ENCODE measurements at places on chromosomes 1 and 21.
A peak's percentile ranks its signal among the peaks of the same experiment; 100 is the strongest.

DNA sequence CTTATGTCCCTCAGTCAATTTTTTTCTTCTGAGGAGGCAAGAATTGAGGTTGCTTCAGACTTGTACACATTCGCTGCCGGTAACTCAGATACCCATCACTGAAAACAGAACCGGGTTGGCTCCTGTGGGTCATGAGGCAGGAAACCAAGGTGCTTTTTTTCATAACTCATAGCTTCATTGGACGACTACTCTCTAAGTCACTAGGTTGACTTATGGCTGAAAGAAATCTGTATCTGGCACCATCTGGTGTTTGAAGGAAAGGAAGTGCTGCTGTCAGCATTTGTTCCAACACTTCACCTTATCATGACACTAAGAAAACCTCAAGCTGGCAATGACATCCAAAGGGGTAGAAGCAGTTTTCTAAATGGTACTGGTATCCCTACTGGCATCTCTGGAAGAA, 82.3 kb downstream of the TBX19 start:
- DNase-seq, result no peak

- DNase-seq, result no peak
Observed at GRCh38 chr1:42930178-42931107, 28.2 kb downstream of the SLC2A1 start.

DNA sequence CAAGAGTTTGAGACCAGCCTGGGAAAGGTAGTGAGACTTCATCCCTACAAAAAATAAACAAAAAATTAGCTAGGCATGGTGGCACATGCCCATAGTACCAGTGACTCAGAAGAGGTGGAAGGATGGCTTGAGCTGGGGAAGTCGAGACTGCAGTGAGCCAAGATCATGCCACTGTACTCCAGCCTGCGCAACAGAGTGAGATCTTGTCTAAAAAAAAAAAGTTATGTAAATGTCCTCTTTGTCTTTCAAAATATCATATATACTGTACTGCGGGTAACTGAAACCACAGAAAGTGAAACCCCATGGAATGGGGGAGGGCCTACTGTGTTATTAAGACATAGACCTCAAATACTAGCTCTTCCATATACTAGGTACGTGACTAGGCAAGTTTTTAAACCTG, 20.8 kb downstream of the ACADM start:
- DNase-seq, result no peak

DNA sequence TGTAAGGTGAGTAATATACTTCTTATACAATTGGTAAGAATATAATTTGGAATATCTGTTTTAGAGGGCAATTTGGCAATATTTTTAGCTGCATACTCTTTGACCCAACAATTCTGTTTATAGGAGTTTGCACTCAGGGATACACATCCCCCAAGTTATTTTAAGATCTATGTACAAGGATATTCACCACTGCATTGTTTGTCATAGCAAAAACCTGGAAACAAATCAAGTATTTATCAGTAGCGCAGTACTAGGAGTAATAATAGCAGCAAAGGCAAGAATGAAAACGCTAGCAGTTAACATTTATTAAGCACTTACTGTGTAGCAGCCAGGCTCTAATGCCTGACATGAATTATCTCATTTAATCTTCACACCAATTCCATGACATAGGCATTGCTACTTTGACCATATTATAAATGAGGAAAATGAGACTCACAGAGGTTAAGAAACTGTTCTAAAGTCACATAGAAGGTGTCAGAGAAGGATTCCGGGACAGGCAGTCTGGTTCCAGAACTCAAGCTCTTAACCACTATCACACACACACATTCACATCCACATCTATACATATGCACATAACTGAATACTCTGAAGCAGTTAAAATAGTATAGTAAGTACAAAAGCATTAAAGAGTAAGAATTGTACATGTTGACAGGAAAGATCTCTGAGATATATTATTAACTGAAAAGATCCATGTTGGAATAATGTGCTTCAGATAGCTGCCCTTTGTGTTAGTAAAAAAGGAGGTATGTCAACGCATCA, 30.6 kb downstream of the PHC2 start:
- DNase-seq, result no peak

- peak; percentile 73 for DNase-seq
Observed at GRCh38 chr1:236141447-236142252, 689 bp upstream of the GPR137B start.

GRCh38 chr1:68433395-68433794, 16.4 kb downstream of the RPE65 start:
- DNase-seq, result no peak

DNA sequence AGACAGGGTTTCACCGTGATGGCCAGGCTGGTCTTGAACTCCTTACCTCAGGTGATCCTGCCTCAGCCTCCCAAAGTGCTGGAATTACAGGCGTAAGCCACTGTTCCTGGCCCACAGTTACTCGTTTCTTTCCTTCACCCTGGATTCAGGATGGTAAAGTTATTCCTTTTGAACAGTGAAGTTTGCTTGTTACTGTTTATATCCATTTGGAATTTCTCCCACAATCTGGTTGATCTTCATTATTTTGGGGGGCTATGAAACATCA, 43.0 kb downstream of the WDR4 start:
- DNase-seq, result no peak

DNA sequence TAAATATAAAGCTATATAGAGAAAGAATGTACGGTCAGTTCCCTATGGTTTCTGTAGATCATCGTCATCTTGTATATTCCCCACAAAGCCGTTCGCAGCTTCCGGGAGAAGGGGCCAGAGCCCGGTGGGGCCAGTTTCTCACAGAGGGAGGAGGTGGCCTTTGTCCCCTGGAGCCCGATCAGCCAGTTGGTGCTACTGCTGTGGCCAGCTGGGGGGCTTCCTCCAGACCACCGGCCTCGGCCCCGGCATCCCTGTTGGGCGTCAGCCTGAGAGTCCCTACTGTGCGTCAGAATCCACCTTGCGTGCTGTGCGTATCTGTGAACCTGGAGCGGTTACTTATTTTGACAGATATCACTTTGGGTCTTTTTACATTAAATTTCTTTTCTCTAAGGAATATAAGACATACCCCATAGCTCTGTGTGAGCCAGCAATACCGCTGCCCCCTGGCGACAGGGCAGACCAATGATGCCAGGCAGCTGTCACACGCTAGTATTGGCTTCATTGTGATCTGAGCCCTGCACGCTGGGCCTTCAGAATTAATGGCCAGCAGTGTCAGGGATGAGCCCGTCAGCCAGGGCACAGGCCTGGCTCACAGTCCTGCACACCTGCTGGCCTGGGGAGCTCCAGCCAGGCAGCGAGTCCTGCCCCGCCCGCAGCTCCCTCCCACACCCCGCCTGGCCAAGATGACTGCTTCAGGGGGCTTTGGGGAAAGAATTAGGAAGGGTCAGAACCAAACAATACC, 145.9 kb downstream of the PGBD5 start:
- no peak for DNase-seq

GRCh38 chr1:187771396-187771795, 942.6 kb downstream of the PLA2G4A start:
- no peak for DNase-seq

DNA sequence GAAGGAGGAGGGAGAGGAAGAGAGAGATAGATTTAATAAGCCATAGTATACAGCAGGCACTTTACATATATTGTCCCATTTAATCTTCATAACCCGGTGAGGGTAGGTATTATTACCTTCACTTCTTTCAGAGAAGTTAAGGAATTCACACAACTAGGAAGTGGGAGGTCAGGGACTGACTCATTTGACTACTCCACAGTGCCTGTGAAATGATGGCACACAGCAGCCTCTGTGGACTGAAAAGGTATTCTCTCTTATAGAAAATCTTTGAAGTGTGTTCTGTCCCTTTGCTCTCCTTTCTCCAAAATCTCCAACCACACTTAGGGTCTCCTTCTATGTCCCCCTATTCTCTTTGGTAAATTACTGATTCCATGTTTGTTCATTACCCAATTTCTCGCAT, 23.9 kb downstream of the PALMD start:
- DNase-seq, result no peak

- DNase-seq, result no peak
Observed at GRCh38 chr1:220902916-220903315, 23.7 kb downstream of the HLX start.

- no peak for DNase-seq
Observed at GRCh38 chr1:13495186-13495585, 18.6 kb downstream of the LRRC38 start.

- DNase-seq, result no peak
Observed at GRCh38 chr1:235342039-235342438, 13.7 kb downstream of the GGPS1 start.

DNA sequence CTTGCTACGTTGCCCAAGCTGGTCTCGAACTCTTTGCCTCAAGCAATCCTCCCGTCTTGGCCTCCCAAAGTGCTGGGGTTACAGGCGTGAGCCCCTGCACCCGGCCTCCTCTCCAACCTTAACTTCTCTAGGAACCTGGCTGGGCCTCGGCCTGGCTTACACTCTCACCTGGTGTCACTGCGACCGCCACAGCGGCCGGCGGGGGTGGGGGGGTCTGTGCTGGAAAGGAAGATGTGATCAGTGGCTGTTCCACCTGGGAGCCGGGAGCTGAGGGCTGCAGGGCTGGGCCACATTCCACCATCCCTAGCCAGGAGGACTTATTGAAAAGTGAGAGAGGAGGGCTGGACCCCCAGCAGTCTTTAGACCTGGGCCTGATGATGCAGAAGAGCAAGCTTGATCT, 48.6 kb downstream of the HSPG2 start:
- DNase-seq, result no peak

DNA sequence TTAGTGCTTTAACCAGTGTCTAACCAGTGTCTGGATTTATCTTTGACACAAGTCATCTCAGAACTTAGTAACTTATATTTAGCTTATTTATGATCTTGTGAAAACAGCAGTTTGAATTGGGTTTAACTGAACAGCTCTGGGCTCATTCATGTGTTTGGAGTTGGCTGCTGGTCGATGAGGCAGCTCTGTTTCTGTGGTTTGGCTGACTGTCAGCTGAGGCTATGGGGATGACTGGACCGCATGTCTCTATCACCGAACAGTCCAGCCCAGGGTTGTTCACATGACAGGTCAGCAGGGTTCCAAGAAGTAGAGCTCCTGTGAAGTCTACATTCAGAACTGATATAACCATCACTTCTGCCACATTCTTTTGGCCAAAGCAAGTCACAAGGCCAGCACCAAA, 29.1 kb upstream of the C21orf91 start:
- peak; percentile 89 for DNase-seq

- no peak for DNase-seq
Observed at GRCh38 chr1:5972198-5972520, 20.1 kb downstream of the NPHP4 start.

- DNase-seq, result peak; percentile 70
Observed at GRCh38 chr1:164771619-164772361, 212.8 kb downstream of the PBX1 start.

GRCh38 chr1:90919900-90920299, 101.9 kb downstream of the ZNF644 start:
- DNase-seq, result peak; percentile 4

GRCh38 chr1:240149484-240150094, 57.9 kb downstream of the FMN2 start:
- peak; percentile 48 for DNase-seq

GRCh38 chr1:41735631-41736260, 183.0 kb downstream of the HIVEP3 start:
- no peak for DNase-seq

DNA sequence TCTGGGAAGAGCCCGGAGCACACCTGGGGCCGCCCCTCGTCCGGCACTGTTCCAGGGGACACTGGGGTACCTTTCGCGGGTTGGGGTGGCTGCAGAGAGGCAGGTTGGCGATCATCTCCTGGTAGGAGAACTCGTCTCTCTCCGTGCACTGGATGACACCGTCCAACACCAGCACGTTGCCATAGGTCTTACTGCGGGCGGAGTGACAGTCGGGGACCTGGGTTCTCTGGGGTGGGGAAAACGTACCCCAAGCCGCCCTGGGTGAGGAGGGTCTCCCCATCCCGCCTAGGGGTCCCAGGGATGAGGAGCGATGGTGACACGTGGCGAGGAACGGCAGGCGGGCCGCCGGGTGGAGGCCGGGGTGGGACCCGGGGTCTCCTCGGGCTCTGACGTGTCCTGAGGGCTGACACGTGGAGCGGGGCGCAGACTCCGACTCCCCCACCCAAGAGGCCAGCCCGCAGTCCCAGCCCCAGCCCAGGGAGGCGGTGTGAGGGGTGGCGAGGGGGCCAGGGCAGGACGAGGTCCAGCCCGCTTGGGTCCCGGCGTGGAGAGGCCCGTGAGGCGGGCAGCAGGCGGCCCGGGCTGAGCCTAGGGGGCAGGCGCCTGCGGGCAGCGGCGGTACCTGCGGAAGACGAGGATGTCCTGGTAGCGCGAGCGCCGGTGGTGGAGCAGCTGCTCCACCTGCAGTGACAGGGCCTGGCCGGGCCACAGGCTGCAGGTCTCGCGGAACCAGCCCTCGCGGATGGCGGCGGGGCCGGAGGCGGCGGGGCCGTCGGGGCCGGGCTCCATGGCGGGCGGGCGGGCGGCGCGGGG, 457 bp downstream of the SRM start:
- peak; percentile 54 for DNase-seq

GRCh38 chr1:161987303-161987702, 36.4 kb downstream of the OLFML2B start:
- DNase-seq, result no peak

GRCh38 chr1:16267690-16268180, 30.8 kb upstream of the CPLANE2 start:
- DNase-seq, result no peak

DNA sequence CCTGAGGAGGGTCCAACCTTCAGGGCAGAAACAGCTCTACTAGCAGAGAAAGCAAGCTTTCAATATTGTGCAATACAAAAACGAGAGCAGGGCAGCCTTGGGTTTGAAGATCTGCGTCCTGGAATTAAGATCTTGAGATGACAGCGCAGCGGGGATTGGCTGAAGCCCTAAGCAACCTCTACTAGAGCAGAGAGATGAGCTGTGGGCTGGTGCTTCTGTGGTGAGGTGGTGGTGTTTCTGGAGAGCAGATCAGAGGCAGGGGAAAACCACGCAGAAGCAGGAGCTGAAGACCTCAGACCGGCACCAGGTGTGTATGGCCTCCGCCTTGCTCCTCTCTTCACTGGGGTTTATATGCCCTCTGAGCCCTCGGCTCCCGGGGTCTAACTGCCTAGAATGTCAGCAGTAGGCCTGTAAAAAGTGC, 12.5 kb downstream of the TRAF3IP3 start:
- no peak for DNase-seq

- no peak for DNase-seq
Observed at GRCh38 chr1:167216809-167217208, 3.9 kb upstream of the POU2F1 start.

- peak; percentile 96 for DNase-seq
Observed at GRCh38 chr1:40665335-40666171, at the start of gene RIMS3. TSS of gene RIMS3 (minus strand) at chr1:40665682. CDS start at chr1:40641925, 23,757 bp downstream.

GRCh38 chr1:27542463-27543273, 52.7 kb upstream of the WASF2 start:
- DNase-seq, result no peak

GRCh38 chr1:53982034-53982762, 35.8 kb downstream of the LDLRAD1 start:
- DNase-seq, result peak; percentile 82

- DNase-seq, result no peak
Observed at GRCh38 chr1:235088907-235089306, 39.7 kb downstream of the TOMM20 start.

GRCh38 chr1:15775706-15776105, 17.1 kb downstream of the FBLIM1 start:
- no peak for DNase-seq

GRCh38 chr1:219875860-219876259, 52.5 kb downstream of the SLC30A10 start:
- DNase-seq, result no peak

GRCh38 chr1:245043611-245043940, 111.2 kb upstream of the KIF26B start:
- no peak for DNase-seq
